ENCODE measurements at places on chromosomes 4 and X. TPM values are rescaled to one million over a fixed set of nuclear protein-coding genes. Genes with fewer than 3 reads are reported as not detected.

GRCh38 chr4:56130606-56131155 lies 181.9 kb downstream of the CEP135 start:
- no peak overlapping the region for H3K4me3 ChIP-seq
- H3K36me3 ChIP-seq, result no peaks in the 10 kb centered on the region
- no peak overlapping the region for H3K27ac ChIP-seq

CT45A3 gene
- total RNA-seq, result not detected

GAGE12J gene
- not detected for total RNA-seq

DDIT4L gene
- total RNA-seq, result 0.55 TPM

CXCR3 gene
- not detected for total RNA-seq

- no peaks in the 10 kb centered on the region for H3K4me1 ChIP-seq
- no peaks in the 10 kb centered on the region for H3K36me3 ChIP-seq
- no peak overlapping the region for H3K27ac ChIP-seq
- H3K27me3 ChIP-seq, result no peaks in the 10 kb centered on the region
- no peak overlapping the region for H3K4me3 ChIP-seq
- DNase-seq, result no peak
Measured at GRCh38 chr4:160386846-160387245, 1284.0 kb downstream of the RAPGEF2 start.

PAGE1 gene
- total RNA-seq, result not detected

GRCh38 chr4:46946919-46947536 lies 38.0 kb upstream of the COX7B2 start:
- DNase-seq, result no peak
- no peaks in the 10 kb centered on the region for H3K27me3 ChIP-seq
- H3K36me3 ChIP-seq, result no peaks in the 10 kb centered on the region
- H3K27ac ChIP-seq, result no peak overlapping the region
